Anterior cingulate cortex (tissue), 58 donors: ENCODE measurements at places on chromosomes 3 and 15.

GRCh38 chr3:112230033-112230432, 64.0 kb downstream of the SLC9C1 start:
- no peak for DNase-seq

DNA sequence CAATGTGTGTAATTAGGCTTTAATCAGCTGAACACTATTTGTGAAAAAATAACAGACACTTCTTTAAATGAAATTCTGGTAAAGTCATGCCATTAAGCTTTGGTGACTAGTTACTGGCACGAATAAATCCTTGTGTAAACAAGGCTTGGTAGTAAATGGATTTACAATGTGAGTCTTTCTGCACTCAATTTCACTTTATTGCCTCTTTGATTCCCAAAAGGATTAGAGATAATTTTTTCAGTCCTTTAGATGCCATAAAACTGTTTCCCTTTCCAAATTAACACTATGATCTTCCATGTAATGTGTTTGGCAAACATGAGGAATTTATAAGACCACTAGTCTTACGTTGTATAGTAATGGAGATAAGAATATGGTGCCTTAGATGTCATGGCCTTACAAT, 339.5 kb upstream of the DNAJC19 start:
- DNase-seq, result no peak

GRCh38 chr3:196600359-196600758, 31.9 kb downstream of the FBXO45 start:
- DNase-seq, result no peak

- DNase-seq, result no peak
Observed at GRCh38 chr15:89993349-89993748, 7.8 kb upstream of the ZNF710 start.

GRCh38 chr3:186532598-186533072, 11.5 kb downstream of the CRYGS start:
- DNase-seq, result no peak

- no peak for DNase-seq
Observed at GRCh38 chr3:156175570-156175969, 55.2 kb downstream of the KCNAB1 start.

GRCh38 chr3:17412950-17413530, 329.4 kb downstream of the TBC1D5 start:
- DNase-seq, result no peak

DNA sequence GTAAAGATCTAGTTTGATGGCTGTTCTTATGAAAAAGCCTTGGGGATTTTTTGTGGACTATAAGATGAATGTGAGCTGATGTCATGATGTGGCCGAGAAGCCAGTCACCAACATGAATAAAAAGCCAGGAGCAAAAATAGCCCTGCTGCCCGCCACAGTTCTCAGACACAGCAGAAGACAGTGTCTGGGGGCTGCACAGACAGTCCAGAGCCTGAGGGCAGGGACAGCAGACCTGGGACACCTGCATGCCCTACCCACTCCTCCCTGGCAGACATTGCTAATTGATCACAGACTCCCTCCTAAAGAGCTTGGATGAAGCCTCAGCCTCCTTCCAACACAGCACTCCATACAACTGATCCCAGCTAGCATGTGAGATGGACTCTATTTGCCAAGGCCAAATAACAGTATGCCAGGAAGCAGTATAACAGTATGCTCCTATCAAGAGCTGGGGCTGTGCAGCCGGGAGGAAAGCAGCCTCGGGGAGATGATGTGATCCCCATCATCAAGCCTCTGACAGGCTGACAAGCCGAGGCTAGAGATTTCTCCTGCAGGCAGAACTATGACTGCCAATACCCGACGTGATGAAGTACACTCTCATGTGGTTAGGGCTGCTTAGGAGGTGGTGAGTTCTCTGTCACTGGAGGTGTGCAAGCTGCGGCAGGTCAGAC, 105.4 kb upstream of the RPL32 start:
- no peak for DNase-seq

DNA sequence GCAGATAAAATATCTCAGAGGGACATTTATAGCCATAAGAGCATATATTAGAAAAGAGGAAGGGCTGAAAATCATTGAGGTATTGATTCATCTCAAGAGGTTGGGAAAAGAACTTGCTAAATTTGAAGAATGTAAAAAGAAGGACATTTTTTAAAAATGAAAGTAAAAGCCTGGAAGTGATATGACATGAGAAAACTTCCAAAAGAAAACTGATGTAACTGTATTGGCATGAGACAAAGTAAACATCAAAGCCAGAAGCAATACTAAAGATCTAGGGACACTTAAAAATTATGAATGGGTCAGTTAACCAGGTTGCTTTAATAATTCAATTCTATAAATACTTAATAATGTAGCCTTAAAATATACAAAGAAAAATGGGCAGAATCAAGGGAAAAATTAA, 31.9 kb downstream of the CEP63 start:
- no peak for DNase-seq

DNA sequence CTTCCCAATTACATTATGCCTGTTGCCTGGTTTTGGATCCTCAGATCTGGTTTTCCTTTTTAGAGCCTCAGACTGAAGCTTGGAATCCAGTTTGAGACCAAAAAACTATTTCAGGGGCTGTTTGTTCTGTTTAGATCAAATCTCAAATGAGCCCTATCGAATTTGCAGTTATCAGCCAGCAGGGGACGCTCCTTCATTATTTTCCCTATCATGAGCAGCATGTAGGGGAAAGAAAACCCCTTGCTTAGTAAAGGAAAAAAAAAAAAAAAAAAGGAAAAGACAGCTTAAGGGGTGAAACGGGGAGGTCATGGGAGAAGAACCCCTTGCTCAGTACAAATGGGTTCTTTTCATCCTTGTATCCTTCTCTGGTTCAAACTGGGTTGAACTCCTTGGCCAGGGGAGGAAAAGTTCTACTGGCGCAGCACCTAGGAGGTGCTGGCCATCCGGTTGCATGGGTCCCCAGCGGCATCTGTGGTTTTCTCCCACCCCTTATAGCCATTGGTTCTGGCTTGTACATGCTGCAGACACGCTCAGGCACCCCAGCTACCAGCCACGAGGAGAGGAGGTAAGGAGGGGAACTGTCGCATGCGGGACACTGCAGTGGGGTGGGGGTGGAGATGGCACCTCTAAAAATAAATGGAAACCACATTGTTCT, 1375.1 kb upstream of the ALCAM start:
- DNase-seq, result no peak

DNA sequence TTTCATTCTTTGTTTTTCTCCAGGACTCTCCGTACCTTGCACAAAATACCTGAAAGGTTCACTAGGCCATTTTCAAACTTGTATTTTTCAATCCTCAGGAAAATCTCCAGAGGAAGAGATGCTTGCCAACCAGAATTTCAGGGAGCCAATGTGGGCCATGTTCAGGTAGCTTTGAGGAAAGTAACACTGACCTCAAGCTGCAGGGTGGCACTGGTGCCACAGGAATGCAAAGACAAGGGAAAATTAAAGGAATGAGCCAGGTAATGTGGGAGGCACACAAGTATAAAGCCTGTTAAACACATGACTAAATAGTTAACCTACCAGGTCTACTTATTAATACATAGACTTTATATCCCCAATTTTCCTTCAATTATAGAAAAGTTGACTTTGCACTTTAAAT, 51.9 kb upstream of the GAP43 start:
- DNase-seq, result no peak
